ENCODE measurements at places on chromosomes 2 and 18. TPM values are rescaled to one million over a fixed set of nuclear protein-coding genes. Genes with fewer than 3 reads are reported as not detected.

Gene TEX44
- not detected for polyA plus RNA-seq

Gene INPP5D
- 16.1 TPM for polyA plus RNA-seq

Gene ASB18
- polyA plus RNA-seq, result not detected

Gene DNMT3A
- polyA plus RNA-seq, result 16.4 TPM

Gene SRD5A2
- 0.01 TPM for polyA plus RNA-seq

Gene TSGA10
- polyA plus RNA-seq, result 3.8 TPM

Gene CD8B
- not detected for polyA plus RNA-seq

Gene SIX3
- polyA plus RNA-seq, result not detected

Gene SNORC
- 59.1 TPM for polyA plus RNA-seq

Gene ACTG2
- polyA plus RNA-seq, result not detected

Gene ING5
- 71.9 TPM for polyA plus RNA-seq

Gene ARHGAP15
- polyA plus RNA-seq, result not detected

Gene DSG1
- polyA plus RNA-seq, result 0.04 TPM

Gene ZNF396
- polyA plus RNA-seq, result 0.47 TPM

Gene SULT1C4
- polyA plus RNA-seq, result 8.6 TPM

Gene GALR1
- polyA plus RNA-seq, result not detected

Gene BCL2L11
- 6.4 TPM for polyA plus RNA-seq

Gene BOLL
- not detected for polyA plus RNA-seq

Gene XIRP2
- polyA plus RNA-seq, result 0.05 TPM

Gene DYNAP
- not detected for polyA plus RNA-seq

Gene ALKAL2
- 2.9 TPM for polyA plus RNA-seq

Gene CCDC102B
- polyA plus RNA-seq, result 2.3 TPM

Gene CACNB4
- 3.9 TPM for polyA plus RNA-seq

Gene BUB1
- 15.2 TPM for polyA plus RNA-seq

Gene VWA3B
- polyA plus RNA-seq, result not detected

Gene ST8SIA5
- polyA plus RNA-seq, result 0.76 TPM

Gene CMPK2
- 0.04 TPM for polyA plus RNA-seq

Gene TRABD2A
- polyA plus RNA-seq, result 0.15 TPM

Gene MAP3K19
- not detected for polyA plus RNA-seq

Gene MYO5B
- 12.4 TPM for polyA plus RNA-seq

Gene MGAT4A
- polyA plus RNA-seq, result 38.4 TPM

Gene DLX2
- polyA plus RNA-seq, result 0.07 TPM

Gene LCT
- not detected for polyA plus RNA-seq

Gene FTCDNL1
- 0.65 TPM for polyA plus RNA-seq

Gene TEKT4
- polyA plus RNA-seq, result not detected

Gene SLC39A6
- 53.5 TPM for polyA plus RNA-seq

Gene ERFE
- 0.09 TPM for polyA plus RNA-seq
